PC-3 (cell line): ENCODE measurements at places on chromosomes 2 and 18. TPM values are rescaled to one million over a fixed set of nuclear protein-coding genes. Genes with fewer than 3 reads are reported as not detected.

DOCK10 gene
- total RNA-seq, result 23.1 and 38.5 TPM in 2 replicates

RESP18 gene
- not detected in 2 replicates for total RNA-seq

MYO5B gene
- 10.4 and 10.7 TPM in 2 replicates for total RNA-seq

CYP26B1 gene
- 1.6 and 3.9 TPM in 2 replicates for total RNA-seq

RAB11FIP5 gene
- 26.6 and 36.9 TPM in 2 replicates for total RNA-seq

CD302 gene
- 7.4 and 8.5 TPM in 2 replicates for total RNA-seq

TNFRSF11A gene
- total RNA-seq, result 25.9 and 26.5 TPM in 2 replicates

SP100 gene
- 42.5 and 49.8 TPM in 2 replicates for total RNA-seq
